ENCODE measurements at places on chromosomes 13 and 19. TPM values are rescaled to one million over a fixed set of nuclear protein-coding genes. Genes with fewer than 3 reads are reported as not detected.

The SLC25A41 gene
- 0.27 TPM for total RNA-seq

The SOX1 gene
- total RNA-seq = not detected

The OVOL3 gene
- total RNA-seq = not detected

The MBOAT7 gene
- total RNA-seq = 56.0 TPM

The SERPINE3 gene
- 0.31 TPM for total RNA-seq

The KANK2 gene
- 296 TPM for total RNA-seq

The NANOS3 gene
- total RNA-seq = 1.4 TPM

The PSG5 gene
- not detected for total RNA-seq

The PLPP2 gene
- total RNA-seq = 8.6 TPM

The FCHO1 gene
- 6.1 TPM for total RNA-seq

The PRRG2 gene
- 1.7 TPM for total RNA-seq

The ZNF493 gene
- total RNA-seq = 37.9 TPM

The ZNF254 gene
- 22.2 TPM for total RNA-seq

The WDR87 gene
- total RNA-seq = not detected

The PNMA8A gene
- 9.3 TPM for total RNA-seq

The RCBTB2 gene
- 19.7 TPM for total RNA-seq

The IRS2 gene
- 24.7 TPM for total RNA-seq

The FXYD7 gene
- total RNA-seq = 5.5 TPM

The ZNF763 gene
- total RNA-seq = 6.6 TPM

The ZNF296 gene
- 0.45 TPM for total RNA-seq

The SERTAD3 gene
- total RNA-seq = 47.2 TPM

The CKM gene
- not detected for total RNA-seq

The LHB gene
- total RNA-seq = not detected

The C19orf73 gene
- total RNA-seq = 0.67 TPM

The PBX4 gene
- 5.1 TPM for total RNA-seq

The FCAR gene
- 5.2 TPM for total RNA-seq

The CERS1 gene
- total RNA-seq = 19.7 TPM

The TMEM150B gene
- 5.1 TPM for total RNA-seq

The NUP58 gene
- 46.1 TPM for total RNA-seq

The IQCN gene
- total RNA-seq = 12.7 TPM

The FGF21 gene
- not detected for total RNA-seq

The IGFL1 gene
- not detected for total RNA-seq

The CYP2A6 gene
- not detected for total RNA-seq
